Cerebellar nuclear complex (tissue), 1 donor: ENCODE measurements at places on chromosomes 4 and X.

- no peak for DNase-seq
Observed at GRCh38 chrX:91108761-91109160, 325.9 kb upstream of the PABPC5 start.

DNA sequence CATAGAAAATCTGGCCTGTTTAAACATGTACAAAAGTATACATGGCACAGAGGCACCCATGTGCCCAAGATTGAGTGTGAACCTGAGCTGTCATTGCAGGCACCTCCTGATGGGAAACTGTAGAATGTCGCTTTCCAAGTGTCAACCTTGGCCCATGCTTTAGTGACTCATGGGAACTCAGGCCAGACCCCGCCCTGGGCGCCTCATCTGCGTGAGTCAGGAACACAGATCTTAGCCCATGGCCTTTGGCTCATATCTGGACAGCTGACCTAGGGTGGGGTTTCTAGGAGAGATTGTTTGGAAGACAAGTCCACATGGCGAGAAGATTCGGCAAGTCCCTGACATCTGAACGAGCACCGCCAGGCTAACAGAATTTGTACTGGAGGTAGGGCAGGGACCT is 50.0 kb downstream of the CYTL1 start:
- no peak for DNase-seq

- no peak for DNase-seq
Observed at GRCh38 chrX:129641941-129642340, 12.8 kb downstream of the APLN start.

- no peak for DNase-seq
Observed at GRCh38 chr4:124631760-124632159, 80.8 kb downstream of the ANKRD50 start.

- DNase-seq, result no peak
Observed at GRCh38 chr4:122914938-122915337, 7.5 kb downstream of the NUDT6 start.

GRCh38 chr4:14178421-14178820 is 550.9 kb upstream of the BOD1L1 start:
- DNase-seq, result no peak

GRCh38 chr4:83054928-83055327 is 19.9 kb downstream of the COPS4 start:
- no peak for DNase-seq

GRCh38 chr4:33107814-33108213 is 2387.6 kb downstream of the PCDH7 start:
- DNase-seq, result no peak

GRCh38 chr4:19689511-19689910 is 562.2 kb upstream of the SLIT2 start:
- DNase-seq, result no peak

DNA sequence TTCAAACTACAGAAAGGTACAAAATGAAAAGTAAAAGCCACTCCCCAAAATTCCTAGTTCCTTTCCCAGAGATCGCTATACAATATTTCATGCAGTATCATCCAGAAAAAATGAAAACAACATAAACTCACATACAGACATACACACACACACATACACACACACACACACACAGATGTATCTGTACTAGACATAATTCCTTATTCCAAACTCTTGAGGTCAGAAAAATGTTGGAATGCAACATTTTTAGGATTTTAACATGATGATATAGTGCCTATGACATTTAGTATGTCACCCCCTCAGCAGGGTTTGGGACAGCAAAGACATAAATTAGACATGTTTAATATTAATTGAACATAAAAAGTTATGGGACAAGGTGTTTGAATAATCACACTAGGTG is 73.4 kb upstream of the LHFPL1 start:
- DNase-seq, result no peak

GRCh38 chr4:42574870-42575430 is 82.0 kb downstream of the ATP8A1 start:
- DNase-seq, result no peak

DNA sequence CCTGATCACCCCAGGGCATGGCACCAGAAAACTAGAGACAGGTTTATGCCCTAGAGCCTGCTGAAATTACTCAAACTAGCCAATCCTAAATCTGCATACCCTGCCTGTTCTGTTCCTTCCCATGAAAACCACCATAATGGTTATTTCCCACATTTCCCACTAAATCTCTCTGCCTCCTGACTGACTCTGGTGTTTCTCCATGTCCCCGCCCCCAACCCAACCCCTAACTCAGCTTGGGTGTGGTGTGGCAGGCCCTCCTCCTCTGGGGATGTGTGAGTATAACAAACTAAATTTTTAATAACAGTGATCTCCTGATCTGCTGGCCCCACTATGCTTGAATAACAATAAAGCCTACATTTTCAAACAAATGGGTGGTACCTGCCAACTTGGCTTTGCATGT is 35.5 kb upstream of the C4orf54 start:
- no peak for DNase-seq

GRCh38 chrX:35444671-35445355 is 353.3 kb upstream of the MAGEB16 start:
- DNase-seq, result no peak

GRCh38 chr4:64385220-64385619 is 24.0 kb downstream of the TECRL start:
- no peak for DNase-seq

DNA sequence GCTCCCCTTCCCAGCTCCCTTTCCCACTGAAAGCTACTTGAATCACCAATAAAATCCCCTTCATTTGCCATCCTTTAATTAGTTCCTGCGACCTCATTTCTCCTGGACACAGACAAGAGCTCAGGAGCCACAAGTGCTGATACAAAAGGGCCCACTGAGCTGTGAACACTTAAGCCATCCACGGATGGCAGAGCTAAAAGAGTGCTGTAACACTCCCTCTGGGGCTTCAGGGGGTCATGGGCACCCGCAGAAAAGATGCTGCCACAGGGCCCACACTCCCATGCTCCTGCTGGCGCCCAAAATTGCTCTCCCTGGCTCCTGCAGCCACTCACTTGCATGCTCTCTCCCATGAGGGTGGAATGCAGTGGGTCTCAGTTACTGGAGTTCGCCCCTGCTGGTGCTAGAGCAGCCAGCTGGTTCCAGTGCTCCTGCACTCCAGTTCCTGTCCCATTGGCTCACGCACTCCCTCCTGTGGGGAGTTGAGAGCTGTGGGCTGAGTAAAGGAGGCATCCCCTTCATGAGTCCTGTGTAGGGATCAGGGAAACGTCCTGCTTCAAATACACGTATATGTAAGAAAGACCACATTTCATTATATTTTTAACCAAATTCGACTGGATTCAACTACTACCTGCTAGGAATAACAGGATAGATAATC is 1291.0 kb downstream of the ARAP2 start:
- no peak for DNase-seq

DNA sequence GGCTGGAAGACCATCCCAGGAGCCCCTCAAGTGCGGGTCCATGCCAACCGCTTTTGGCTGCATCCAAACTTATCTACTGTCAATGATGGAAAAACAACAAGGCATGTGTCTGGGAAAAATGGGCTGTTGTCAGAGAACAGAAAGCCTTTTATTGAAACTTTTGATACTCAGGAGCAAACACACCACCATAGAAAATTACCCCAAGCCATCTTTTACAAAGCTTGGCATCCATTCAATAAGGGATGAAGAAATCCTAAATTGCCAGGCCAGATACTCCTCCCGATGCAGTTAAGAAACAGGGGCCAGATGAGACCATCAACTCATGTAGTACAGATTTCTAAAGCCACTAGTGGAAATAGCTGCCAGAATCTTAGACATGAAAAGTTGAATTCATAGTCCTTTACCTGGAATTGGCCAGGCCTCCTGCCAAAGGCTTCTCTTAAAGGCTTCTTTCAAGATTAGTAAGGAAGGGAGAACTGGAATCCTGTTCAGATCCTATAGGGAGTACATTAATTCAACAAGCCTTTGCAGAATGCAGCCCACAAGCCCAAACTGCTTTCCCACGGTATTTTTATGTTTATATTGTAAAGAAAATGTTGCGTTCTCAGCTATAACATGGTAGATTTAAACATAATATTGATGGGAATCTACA is 145.4 kb upstream of the MAP3K15 start:
- no peak for DNase-seq

- DNase-seq, result no peak
Observed at GRCh38 chr4:172344308-172344938, 531.2 kb downstream of the GALNTL6 start.

DNA sequence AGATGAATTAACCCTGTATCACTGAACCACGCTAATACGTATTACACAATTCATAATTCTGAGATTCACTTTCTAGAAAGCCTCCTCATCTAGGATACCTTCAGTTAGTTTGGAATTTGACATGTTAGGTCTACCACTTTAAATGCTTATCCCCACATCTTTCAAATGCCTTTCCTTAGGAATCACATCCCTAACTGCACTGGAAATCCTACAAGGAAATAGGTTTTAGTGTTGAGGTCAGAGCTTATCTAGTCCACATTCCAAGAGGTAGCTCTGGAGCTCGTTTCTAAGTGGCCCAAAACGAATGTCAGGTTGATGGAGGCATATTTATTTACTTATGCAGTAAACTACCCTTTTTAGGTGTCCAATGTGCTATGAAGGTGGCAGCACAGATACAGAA is 18.0 kb downstream of the PDHA1 start:
- no peak for DNase-seq

- DNase-seq, result no peak
Observed at GRCh38 chrX:13433298-13433605, 113.4 kb upstream of the ATXN3L start.

DNA sequence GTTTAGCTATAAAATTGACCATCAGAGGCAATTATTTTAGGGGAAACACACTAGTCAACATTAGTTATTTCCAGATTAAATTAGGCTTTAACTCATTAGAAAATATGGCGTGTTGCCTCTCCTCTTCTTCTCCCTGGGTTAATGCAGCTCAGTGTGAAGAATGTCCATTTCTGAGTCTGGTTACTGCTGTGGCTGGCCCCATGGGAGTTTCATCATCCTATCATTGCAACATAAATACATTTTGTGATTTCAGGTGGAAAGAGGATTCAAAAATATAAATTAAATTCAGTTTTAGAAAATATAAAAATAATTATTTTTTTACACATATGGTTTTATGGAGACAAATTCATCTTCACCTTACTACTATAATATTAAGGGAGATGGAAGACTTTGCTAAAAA is 288.5 kb upstream of the ARSJ start:
- no peak for DNase-seq

GRCh38 chrX:36861601-36862000 is 146.6 kb upstream of the FAM47C start:
- no peak for DNase-seq

DNA sequence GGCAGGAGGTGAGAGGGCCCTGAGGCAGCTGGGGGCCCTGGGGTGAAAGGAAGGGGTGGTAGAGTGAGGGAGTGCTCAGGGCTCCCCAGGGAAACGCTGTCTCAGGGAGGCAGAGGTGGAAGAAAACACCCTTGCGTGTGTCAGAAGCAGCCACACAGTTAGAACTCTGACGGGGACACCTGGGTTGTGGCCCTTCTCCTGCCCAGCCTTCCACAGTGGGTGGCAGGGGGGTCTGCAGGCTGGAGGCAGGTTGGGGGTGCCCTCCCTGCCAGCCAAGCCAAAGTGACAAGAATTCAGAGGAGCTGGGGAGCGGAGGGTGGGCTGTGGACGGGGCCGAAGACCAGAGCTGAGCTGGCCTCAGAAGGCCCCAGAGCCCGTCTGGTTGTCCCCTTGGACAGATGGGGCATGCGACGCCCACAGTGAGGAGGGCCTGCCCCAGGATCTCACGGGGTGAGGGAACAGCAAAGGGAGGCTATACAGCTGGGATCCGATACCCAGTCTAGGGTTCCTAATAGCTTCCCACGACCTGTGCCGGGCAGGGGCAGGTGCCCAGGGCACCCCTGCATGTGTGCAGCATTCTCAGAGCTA is 105.2 kb upstream of the ADRA2C start:
- no peak for DNase-seq

DNA sequence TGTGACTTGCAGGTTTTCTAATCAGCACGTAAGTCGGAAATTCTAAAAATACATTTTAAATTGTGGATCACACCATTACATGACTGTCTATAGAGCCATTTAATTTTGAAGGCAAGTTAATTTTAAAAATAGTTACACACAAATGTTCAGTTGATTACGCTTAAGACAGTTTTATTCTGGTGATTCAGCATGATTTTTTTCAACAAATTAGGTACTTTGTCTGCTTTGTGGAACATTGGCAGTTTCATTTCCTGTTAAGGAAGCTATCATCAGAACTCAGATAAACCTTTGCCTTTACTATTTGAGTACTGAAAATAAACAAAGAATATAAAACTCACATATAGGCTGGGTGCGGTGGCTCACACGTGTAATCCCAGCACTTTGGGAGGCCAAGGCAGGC is 19.5 kb downstream of the SAT1 start:
- DNase-seq, result no peak

- no peak for DNase-seq
Observed at GRCh38 chrX:63436865-63437264, 85.7 kb upstream of the SPIN4 start.

DNA sequence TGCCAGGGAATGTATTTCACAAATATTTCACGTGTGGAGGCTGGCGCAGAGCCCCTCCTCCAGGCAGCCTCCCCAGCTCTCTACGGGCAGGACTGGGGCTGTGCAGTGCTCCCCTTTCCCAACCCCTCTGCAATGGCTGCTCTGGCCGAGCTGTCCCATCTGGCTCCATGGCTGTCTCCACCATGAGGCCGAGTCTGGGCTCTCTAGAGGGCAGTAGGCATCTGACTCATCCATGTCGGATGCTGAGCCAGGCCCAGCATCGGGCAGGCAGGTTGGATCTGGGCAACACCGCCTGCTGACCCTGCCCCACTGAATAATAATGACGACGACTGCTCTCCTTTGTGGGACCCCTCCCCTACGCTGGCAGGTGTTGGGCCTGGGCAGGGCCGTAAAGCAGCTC is 11.0 kb upstream of the SH3TC1 start:
- DNase-seq, result no peak

DNA sequence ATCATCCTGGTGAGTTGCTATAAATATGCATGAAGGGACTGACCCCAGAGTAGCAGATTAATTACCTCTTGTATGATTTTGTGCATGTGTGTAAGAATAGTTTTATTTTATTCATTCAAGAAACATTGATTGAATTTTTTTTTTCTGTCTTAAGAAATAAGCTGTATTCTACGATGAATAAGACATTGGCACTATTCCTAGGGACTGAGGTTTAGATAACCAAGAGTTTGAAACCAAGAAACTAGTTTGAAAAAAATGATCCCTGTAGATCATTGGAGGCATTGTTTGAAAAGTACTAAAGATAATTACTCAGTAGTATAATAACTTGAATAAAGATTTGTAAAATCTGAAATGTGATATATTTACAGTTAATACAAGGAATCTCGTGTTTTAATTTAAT is 1086.9 kb downstream of the PCDH7 start:
- no peak for DNase-seq

DNA sequence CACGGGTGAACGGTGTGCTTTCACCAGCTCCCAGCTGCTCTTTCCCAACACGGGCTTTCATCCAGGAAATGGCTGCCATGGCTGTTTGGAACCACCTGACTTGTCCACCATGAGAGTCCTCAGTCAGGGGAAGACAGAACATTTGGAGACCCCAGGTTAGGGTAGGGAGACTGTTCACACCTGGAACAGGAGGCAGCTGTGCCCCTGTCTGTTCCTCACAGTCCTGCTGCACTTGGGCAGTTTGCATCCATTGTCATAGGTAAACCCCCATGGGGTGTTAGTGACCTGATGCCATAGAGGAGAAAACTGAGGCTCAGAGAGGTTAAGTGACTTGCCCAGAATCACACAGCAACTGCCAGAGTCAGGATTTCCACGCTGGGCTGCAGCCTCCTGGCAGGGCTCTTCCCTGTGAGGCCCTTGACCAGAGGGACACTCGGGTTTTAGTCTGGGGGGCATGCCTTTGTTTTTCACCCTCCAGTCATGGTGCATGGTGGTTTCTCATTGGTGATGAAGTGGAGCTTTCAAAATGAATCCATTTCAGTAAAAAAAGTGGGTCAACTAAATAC is 54.5 kb downstream of the TRMT44 start:
- DNase-seq, result no peak

- no peak for DNase-seq
Observed at GRCh38 chr4:140689623-140690022, 66.6 kb downstream of the TBC1D9 start.
